ENCODE measurements at places on chromosomes 16 and 17.

DNA sequence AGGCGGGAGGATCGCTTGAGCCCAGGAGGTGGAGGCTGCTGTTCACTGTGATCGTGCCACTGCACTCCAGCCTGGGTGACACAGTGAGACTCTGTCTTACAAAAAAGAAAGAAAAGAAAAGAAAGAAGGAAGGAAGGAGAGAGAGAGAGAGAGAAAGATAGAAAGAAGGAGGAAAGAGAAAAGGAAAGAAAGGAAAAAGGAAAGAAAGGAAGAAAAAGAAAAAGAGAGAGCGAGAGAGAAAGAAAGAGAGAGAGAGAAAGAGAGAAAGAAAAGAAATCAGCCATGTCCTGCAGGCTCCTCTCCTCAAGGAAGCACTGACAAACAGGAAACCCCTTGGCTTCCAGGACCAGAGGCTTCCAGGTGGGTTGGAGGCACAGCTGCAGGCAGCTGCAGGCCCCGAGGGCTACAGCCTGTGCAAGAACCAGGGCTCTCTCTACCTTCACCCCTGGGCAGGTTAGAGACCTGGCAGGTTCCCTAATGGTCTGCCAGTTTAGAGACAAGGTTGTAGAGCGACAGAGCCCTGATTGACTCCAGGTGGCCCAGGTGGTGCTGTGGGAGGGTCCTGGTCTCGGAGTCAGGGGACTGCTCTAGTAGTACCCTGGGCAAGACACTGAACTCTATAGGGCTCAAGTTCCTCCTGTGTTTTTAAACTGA is 53.8 kb downstream of the PECAM1 start:
- DNase-seq = no peak

DNA sequence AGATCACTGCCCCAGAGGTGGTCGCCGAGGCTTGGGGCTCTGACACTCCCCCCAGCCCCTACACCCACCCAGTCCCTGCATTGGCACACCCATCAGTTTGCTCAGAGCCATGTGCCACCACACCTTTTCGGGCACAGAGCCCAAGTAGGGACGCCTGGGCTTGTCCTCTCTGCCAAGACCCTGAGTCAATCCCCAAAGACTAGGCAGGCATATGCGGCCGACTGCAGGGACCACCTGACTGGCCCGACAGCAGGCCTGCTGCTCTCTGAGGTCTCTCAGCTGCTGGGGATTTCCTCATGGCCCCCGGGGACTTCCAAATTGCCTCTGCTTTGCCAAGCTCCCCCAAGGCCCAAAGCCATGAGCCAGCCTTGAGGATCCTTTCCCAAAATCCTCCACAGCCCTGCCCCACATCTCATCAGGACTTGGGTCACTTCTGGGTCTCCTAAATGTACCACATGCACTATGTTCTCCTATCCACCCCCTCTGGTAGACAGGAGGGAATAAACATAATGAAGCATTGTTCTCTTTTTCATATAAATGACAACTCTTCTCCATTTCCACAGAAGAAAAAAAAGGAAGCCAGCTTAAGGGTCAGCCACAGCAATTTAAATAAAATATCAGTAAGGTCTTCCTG is 30.6 kb downstream of the MYO18A start:
- DNase-seq = no peak

DNA sequence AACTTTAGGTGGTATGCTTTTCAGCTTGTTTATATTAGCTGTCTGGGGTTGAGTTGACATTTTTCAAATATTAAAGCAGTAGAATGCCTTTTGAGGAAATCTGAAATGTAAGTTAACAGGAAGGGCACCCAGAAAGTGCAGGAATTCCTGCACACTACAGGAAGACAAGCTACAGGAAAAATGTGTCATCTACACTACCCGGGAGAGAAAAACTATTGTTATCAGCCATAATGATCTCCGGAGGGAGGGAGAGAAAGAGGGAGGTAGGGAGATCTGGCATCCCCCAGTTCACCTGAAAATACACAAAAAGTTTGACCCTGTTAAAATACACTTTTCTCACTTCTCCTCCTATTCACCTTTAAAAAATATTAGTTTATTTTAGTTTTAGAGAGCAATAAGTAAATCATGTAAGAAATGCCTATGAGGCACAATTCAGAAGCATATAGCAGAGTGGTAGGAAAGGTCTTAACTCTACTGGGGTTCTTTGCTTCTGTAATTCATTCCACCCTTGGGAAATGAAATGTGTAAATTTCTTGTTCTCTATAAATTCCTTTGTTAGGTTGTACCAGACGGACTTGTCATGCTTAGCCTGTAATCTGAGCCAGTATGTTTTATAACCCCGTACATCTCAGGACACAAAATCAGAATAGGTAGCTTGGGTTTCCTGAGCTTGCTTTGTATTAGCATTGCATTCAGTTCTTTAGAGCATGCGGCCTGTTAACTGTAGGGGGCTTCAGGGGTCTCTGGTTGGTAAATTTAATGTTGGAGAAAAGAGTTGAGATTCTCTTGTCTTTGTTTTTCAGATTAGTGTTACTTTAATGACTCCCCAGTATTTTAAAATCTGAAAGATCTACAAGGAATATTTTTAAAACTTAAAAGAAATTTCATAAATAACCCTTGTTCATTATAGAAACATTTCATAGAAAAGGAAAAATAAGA is 3.3 kb downstream of the MAP2K6 start:
- DNase-seq = peak; percentile 66

- peak; percentile 85 for DNase-seq
These were observed 89.3 kb upstream of the GSE1 start for GRCh38 chr16:85523602-85524364.

DNA sequence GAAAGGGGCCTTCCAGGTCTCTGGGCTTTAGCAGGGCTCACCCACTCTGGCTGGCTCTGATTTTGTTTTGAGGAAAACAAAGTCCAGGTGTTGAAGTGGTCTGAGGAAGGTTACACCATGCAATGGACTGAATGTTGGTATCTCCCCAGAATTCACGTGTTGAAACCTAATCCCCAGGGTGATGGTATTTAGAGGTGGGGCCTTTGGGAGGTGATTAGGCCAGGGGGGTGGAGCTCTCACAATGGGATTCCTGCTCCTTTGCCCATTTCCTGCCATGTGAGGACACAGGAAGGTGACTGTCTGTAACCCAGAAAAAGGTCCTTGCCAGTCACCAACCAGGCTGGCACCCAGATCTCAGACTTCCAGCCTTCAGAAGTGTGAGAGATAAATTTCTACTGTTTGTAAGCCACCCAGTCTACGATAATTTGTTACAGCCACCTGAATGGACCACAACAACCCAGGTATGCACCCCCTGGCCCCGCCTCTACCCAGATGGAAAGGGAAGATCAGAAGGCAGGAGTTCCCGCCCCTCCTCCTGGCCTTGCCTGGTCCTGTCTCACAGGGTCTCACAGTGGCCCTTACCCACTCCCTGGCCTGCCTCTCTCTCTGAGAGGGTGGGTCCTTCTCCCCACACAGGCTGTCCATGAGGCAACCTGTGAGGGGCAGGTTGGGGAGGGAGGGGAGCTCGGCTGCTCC is 32.0 kb downstream of the LRRC75A start:
- DNase-seq = no peak
